ENCODE measurements at places on chromosomes 7 and 10.

DNA sequence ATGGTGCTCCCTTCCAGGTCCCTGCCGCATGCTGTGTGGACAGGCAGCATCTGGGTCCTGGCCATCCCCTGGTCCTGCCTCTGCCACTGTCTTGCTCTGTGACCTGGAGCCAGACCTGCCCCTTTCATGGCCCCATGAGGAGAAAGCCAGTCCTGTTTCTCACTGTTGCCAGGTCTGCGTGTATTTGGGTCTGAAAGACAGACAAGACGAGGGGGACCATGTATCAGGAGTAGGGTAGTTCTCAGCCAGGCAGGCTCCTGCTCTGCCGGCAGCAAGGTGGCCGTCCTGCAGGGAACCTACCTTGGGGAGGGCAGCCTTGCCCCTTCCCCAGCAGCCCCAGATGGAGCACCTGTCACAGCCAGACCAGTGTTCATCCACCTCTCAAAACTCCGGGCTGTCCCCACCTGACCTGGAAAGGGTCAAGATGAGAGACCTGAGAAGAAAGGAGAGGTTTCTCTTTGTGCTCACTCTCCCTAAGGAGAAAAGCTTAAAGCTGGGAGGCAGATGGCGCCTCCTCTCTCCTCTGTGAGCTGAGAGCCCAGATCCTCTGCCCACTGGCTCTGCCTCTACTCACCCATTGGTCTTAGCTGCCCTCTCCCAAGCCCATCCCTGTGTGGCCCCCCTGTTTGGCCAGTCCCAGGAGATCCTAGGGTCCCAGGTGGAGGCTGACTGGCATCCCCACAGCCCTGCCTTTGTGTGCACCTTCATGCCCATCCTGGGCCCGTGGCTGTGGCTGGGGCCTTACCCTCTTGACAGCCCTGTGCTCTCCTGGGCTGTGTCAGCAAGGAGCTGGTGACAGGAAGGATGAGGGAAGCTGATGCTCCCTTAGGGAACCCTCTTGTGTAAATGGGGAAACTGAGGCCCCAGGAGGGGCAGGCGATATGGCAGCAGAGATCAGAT is 116.1 kb upstream of the PCBD1 start:
- no peak for DNase-seq

DNA sequence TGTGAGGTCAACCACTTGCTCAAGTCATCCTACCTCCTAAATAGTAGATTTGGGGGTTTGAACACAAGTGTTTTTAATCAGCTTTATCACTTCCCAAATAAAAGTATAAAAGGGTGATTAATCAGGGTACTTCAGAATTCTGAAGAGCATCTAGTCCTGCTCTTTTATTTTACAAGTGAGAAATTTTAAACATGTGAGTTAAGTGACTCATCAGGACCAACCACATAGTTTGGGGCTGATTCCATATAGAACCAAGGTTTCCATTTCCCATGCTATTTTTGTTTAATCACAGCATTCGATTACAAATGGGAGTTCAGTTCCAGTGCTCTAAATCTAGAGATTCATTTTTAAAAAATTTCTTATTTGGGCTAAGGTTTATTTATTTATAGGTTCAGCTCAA is 113.4 kb downstream of the GPR158 start:
- DNase-seq = no peak

GRCh38 chr7:43560742-43561330 is 22.1 kb upstream of the STK17A start:
- no peak for DNase-seq

GRCh38 chr10:9289811-9290210 is 1235.3 kb downstream of the GATA3 start:
- no peak for DNase-seq

DNA sequence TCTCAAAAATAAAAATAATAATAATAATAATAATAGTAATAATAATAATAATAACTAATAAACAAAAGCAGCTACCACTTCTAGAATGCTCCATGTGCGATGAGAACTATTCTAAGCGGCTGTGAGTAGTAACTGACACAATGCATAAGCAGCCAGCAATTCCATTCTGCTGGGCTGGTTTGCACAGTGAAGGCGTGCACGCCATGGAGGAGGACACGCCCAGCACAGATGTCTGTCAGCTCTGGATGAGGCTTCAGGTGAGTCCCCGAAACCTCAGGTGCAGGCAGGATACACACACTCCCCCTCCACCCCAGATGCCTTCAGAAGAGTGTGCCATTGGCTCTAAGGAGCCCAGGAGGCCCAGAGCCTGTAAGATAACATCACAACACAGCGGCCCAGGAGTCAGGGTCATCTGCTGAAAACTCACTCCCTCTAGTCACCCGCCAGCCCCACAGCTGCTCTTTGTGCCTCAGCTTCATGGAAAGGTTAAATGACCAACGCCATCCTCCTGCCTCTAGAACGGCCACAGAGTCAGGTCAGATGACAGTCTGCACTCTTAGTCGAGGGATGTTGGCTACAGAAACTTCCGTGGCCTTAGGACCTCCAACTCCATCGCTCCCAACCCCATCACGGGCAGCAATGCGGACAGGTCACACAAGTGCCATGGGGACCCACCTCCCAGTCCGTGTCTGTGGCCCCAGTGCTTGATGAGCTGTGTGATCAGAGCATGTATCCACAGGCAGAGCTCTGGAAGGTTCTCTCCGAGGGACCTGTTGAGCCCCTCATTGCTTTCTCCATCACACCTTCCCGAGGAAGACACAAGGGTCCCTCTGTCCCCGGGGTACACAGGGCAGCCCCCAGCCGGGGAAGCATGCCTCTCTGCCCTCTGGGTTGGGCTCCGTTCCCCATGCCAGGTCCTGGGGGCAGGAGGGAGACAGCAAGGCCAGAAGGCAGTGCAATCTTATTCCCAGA is 103.9 kb downstream of the CTBP2 start:
- DNase-seq = no peak

DNA sequence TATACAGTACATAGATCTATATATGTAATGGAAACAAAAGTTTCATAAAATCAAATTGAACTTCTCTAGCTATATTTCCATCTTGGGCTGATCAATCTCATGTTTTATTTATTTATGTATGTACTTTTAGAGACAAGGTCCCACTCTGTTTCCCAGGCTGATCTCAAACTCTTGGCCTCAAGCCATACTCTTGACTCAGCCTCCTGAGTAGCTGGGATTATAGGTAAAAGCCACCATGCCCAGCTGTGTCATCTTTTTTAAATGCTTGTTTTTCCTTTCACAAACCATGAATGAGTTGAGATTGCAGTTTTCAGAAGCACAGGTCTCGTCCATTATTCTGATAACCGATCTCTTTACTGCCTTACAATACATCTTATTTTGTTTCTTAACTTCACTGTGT is 400.9 kb downstream of the KCNMA1 start:
- DNase-seq = no peak

DNA sequence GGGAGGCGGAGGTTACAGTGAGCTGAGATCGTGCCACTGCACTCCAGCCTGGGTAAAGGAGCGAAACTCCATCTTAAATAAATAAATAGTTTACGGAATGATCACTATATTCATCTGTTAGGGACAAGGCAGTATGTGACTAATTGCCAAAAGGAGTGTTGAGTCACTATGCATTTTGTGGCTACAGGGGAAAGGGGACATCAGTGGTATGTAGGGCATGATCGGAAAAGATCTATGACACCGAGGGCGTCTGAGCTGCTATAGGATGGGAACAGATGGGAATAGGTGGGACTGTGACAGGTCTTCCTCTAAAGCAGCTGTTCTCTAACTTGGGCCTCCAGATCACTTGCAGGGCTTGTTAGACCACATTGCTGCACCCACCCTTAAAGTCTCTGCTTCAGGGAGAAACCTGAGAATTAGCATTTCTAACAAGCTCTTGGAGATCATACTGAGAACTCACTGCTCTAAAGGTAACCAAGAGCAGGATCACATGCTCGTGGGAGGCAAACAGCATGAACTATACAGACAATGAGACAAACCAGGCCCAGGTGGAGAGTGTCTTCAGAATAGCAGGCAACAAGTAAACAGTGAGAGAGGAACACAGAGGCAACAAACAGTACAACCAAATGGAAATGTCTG is 65.1 kb upstream of the ITGA8 start:
- DNase-seq = no peak

DNA sequence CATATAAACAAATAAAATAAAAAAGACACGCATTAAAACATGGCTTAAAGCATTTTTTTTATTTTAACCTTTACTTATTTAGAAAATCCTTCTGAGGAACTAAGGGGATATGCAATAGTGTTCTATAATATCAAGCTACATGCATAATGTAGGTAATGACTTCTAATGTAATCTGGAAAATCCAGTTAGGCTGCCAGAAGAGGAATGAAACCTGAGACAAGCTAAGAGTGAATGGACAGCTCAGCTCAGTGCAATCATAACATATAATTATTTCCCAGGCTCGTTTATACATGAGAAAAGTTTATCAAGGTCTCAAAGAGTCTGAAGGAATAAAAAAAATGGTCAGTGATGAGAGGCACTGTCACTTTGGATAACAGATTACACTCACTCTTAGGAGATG is 649.0 kb upstream of the PCDH15 start:
- no peak for DNase-seq

GRCh38 chr10:71492872-71493271 is 96.2 kb downstream of the CDH23 start:
- DNase-seq = no peak

DNA sequence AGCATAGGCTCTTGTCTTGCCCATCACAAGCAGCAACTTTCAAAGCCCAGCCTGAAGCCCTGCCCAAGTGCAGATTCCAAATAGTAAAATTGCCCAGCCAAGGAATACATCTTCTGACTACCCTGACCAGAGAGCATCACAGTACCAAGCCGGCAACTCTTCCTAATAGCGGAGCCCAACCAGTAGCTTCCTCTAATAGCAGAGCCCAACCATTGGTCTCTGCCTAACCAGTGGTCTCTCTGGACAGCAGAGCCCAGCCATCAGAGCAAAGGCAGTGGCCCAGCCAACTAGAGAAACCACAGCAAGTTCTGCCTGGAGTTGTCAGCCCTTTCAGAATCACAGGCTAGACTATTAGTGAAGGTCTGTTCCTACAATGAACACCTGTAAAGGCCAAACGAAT is 285.6 kb downstream of the HGF start:
- DNase-seq = peak; percentile 66

- peak; percentile 83 for DNase-seq
Measured at GRCh38 chr7:30445770-30446169, 32.8 kb downstream of the NOD1 start.

- no peak for DNase-seq
Measured at GRCh38 chr10:50917486-50917885, 32.1 kb upstream of the A1CF start.

DNA sequence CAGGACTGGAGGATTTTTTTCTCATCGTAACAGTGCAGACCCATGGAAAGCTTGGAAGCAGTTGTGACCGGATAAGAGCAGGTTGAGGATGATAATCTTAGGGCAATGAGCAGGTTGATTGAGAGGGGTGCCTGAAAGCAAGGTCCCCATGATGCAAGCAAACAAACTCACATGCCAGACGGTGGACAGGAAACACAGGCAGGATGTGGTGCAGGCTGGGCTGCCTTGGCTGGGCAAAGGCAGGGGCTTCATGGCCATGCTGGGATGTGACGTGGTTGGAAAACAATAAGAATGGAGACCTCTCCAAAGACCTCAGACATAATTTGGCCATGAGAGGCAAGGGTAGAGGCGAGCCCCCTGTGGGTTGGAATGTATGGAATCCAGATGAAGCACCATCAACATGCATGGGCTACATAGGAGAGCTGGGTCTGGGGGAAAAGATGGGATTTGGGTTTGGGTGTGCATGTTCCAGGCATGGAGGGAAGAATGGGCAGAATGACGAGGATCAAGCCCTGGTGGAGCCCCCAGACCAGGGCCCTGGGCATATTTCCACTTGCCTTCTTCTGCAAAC is 58.3 kb downstream of the IKZF1 start:
- no peak for DNase-seq

DNA sequence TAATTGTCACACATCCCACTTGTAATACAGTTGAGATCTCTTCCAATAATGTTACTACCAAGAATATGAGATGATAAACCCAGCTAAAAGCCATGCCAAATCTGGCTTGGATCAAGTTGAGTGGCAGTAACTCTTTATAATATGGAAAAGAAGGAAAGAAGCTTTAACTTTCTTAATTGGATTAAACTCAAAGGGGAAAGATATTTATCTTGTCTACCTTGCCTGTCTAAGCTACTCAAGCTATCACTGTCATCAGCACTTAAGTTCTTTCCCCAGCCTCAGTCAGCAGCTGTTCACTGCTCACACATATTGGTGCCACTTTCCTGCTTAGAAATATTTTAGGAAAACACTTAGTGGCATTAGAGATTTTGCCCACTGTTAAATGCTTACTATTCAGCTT is 350.7 kb downstream of the IPMK start:
- no peak for DNase-seq

DNA sequence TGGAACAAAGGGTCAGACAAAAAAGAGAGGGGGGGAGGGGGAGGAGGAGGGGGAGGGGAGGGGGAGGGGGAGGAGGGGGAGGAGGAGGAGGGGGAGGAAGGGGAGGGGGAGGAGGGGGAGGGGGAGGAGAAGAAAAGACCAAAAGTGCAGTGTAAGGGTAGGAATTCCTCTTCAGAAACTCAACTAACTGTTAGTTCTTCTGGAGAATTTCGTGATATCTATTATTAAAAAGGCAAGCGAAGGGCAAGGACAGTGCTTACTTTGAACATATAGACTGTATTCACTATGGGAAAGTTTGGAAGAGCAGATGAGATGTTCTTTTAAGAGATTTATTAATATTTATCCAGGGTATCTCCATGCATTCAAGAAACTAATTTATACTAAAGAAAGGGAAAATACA is 258.1 kb downstream of the CACNA2D1 start:
- no peak for DNase-seq

DNA sequence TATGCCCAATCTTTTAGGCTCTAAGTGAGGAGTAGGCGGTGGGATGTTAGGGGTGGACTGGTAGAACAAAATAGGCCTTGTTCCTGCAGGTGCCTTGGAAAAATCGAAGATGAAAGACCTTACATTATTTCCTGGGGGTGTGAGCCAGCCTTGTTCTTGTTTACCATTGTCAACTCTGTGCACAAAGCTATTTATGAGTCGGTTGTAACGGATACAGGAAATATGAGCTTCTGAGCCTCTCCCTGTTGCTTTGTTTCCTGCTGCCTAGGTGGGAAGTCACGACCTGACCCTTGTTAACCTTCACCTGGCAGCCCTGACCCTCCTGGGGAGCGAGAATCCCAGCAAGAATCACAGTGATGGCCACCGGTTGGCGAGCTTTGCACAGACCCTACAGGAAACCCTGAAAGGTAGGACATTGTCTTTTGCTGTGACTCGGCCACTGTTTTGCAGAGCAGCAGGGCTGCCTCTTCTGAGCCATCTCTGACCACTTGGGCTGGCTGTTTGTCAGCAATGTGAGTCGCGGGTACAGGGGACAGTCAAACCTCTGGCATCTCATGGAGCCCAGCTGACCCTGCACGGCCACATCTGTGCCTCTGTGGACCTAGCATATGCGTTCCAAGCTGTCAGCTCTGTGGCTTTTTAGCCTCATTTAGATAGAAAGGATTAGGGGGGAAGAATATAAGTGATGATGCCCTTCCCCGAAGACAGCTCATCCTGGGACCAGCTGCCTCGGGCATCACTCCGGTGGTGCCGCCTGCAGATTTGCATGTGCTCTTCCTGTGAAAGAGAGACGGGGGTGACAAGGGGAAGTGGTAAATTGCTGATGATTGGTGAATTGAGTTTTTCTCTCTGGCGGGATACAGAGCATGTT is 102.1 kb upstream of the ANLN start:
- DNase-seq = no peak

GRCh38 chr7:26989897-26990670 is 105.7 kb downstream of the HOXA1 start:
- DNase-seq = no peak

Measured in left cardiac atrium (tissue), 4 donors.